Chondrocyte (in vitro differentiated cells): ENCODE measurements at places on chromosomes 4 and X. TPM values are rescaled to one million over a fixed set of nuclear protein-coding genes. Genes with fewer than 3 reads are reported as not detected.

- DNase-seq, result no peak
Observed at GRCh38 chrX:40581336-40581920, 658 bp downstream of the ATP6AP2 start.

GRCh38 chrX:132216806-132217202 lies 2.4 kb downstream of the RAP2C start:
- no peak for DNase-seq

- no peak for DNase-seq
Observed at GRCh38 chr4:6875431-6875831, 34.2 kb upstream of the TBC1D14 start.

DNA sequence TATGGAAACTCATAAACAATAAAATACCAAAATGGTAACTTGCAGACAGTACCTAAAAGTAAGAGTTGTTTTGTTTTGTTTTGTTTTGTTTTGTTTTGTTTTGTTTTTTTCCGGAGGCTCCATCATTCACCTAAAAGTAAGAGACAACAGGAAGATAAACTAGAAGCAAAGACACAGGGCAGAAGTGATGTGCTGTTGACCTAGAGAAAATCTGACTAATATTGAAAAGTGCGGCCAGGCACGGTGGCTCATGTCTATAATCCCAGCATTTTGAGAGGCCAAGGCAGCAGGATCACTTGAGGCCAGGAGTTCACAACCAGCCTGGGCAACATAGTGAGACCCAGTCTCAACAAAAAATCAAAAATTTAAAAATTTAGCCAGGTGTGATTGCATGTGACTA lies 5.6 kb upstream of the CENPC start:
- DNase-seq, result no peak

DNA sequence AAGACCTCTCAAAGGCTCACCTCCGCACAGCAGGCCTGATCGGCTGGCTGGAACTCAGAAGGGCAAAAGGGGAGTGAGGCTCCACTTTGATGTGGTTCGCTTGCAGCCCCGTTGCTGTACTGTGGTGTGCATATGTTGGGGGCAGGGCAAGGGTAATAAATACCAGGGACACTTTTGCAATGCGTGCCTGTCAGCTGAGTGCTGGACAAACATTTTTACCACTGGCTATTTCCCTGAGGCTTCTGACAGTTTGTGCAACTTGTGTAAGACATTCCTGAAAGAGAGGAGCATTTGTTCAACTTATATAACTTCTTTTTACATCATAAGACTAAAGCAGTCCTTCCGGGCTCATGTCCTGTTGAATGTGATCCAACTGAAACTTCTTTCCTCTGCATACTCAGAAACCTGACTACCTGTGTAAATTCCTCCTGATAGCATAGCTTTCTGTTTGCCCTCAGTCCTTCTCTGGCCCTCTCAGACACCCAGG lies 82.3 kb downstream of the SPRY1 start:
- DNase-seq, result no peak

DNA sequence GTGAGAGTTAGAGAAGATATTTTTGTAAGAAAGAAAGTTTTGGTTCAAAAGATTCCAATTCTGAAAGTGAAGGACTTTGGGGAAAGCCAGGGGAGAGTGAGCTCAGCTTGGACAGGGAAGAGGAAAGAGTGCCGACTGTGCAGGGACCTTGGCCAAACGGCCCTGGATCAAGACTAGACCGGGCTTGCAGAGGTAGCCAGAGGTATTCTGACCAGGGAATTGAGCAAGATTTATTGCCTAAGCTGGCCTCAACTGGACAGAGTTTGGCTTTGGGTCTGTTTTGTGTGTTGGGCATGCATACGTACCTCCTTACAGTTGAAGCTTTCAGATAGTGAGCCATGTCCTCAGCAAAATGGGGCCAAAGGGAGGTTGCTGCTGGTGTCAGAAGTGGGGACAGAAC lies 11.6 kb downstream of the PLAC1 start:
- DNase-seq, result no peak

GRCh38 chrX:39502486-39502885 lies 595.3 kb downstream of the BCOR start:
- no peak for DNase-seq

- DNase-seq, result peak; percentile 83
Observed at GRCh38 chr4:8725071-8725841, 132.7 kb downstream of the CPZ start.

- DNase-seq, result peak; percentile 35
Observed at GRCh38 chr4:815464-816146, 10.3 kb downstream of the CPLX1 start.

DNA sequence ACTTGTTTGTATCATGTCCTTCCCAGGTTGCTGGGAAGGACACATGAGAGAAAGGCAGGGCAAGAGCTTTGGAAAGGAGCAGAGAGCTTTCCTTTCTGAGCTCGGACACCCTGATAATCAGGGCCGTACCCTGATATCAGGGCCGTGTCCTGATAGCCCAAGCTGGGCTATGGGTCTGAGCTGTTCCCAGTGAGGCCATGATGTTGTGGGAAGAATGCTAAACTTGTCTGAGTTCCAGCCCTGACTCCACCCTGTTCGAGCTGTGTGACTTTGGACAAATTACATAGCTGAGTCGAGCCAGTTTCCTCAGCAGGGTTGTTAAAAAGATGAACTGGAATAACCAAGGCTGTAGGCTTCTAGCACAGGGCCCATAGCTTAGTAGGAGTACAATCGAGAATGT lies 3.3 kb upstream of the CXCR3 start:
- no peak for DNase-seq

- DNase-seq, result no peak
Observed at GRCh38 chr4:119209077-119209476, 3.4 kb upstream of the USP53 start.

GRCh38 chr4:38672397-38673129 lies 8.6 kb downstream of the KLF3 start:
- DNase-seq, result no peak

GRCh38 chr4:184420881-184421416 lies 53.4 kb downstream of the IRF2 start:
- DNase-seq, result no peak

DNA sequence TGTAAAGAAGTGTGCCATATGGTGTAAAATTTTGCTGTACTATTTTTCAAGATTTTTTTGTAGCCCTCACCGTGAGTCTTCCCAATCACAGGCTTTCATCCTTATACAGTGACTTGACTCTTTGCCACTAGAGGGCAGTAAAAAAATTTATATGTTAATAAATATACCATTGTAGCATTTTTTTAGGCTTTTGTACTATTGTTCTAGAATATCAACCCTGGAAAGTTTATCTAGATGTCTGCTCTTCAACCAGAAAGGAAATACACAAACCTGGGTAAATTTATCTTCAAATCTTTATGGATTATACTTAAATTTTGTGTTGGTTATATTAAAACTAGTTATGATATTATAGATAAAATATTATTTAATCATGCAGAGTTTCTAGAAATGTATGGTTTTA lies 235.3 kb downstream of the TENM3 start:
- no peak for DNase-seq

- DNase-seq, result no peak
Observed at GRCh38 chrX:69032601-69033000, 132.7 kb downstream of the PJA1 start.

DNA sequence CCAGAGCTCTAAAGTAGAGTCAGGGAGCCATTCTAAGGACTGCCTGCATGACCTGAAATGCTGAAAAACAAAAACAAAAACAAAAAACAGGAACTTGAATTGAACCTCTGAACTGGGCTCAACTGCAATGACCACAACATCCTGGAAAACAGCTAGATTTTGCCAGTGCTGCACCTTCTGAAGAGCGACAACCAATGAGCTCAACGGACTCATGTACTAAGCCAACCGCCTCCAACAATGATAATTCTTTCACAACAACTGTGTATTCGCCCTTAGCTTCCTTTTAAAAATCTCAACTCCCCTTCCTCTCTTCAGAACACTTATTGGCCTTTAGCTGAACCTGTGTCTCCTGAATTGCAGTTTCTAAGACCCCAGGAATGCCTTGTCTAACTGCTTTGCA lies 69.8 kb downstream of the HAUS3 start:
- DNase-seq, result no peak

GRCh38 chrX:138690591-138690990 lies 20.9 kb downstream of the FGF13 start:
- DNase-seq, result no peak

DNA sequence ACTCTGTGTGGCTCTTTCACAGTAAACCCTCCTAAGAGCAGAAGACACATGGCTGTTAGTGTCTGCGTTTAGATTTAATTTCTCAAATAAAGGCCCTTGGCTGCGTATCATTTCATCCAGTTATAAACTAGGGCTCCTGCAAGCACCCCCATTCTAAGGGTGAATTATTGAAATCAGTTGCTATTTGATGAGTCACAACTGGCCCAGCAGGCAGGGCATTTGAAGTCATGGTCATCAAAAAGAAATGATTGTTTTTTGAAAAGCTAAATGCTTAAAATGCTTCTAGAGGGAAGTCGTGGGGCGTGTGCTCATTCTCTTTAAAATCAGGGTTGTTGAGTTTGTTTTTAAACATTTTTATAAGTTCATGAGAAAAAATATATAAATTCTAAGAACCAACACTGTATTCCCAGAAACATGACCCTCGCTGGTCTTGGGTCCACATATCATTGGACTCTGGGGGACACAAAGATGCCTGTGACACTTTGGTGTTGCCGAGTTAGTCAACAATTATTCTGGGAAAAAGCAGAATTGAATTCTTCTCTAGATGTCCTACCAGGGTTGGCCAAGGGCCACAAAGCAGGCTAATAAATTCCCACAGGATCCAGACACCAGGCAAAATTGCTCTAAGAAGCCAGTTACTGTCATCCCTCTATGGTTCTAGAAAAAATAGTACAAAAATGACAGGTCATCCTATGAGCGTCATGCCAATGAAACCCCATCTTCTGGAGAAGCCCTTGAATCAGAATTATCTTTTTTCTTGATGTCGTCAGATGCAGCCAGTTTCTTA lies 99.5 kb upstream of the MYOZ2 start:
- no peak for DNase-seq

GRCh38 chr4:138243369-138243768 lies 1.2 kb upstream of the SLC7A11 start:
- DNase-seq, result no peak

- DNase-seq, result no peak
Observed at GRCh38 chrX:136193771-136194170, 46.4 kb downstream of the FHL1 start.

- peak; percentile 74 for DNase-seq
Observed at GRCh38 chrX:145817331-145818185, at the start of gene SLITRK2. Gene SLITRK2, plus strand, starts transcription at chrX:145817829. Its CDS starts 4,597 bp downstream, at chrX:145822426.

- no peak for DNase-seq
Observed at GRCh38 chr4:54276641-54277430, 47.7 kb downstream of the PDGFRA start.

Gene SPON2
- 158 to 184 TPM (median 162 TPM) in 3 replicates for total RNA-seq

Gene SPANXA2
- total RNA-seq, result not detected in 3 replicates

Gene CCDC110
- 2.3 to 5.4 TPM (median 3.7 TPM) in 3 replicates for total RNA-seq

Gene PARM1
- 0.90 to 1.4 TPM (median 1.0 TPM) in 3 replicates for total RNA-seq

Gene ERAS
- total RNA-seq, result 0.22 TPM in 1 of 3 replicates, not detected in the others

Gene GYPA
- not detected in 3 replicates for total RNA-seq

Gene PCDH19
- 5.0 to 63.2 TPM (median 5.3 TPM) in 3 replicates for total RNA-seq

Gene XG
- total RNA-seq, result 0.97 TPM in 1 of 3 replicates, not detected in the others

Gene CT45A6
- total RNA-seq, result not detected in 3 replicates

Gene PLK4
- 3.1 to 6.8 TPM (median 3.1 TPM) in 3 replicates for total RNA-seq

Gene UBQLN2
- total RNA-seq, result 35.0 to 39.2 TPM (median 35.9 TPM) in 3 replicates

Gene RIBC1
- 0.38 to 0.99 TPM (median 0.60 TPM) in 3 replicates for total RNA-seq

Gene DDIT4L
- 0.20 to 0.38 TPM in 2 of 3 replicates, not detected in the other for total RNA-seq

Gene PAGE5
- total RNA-seq, result not detected in 3 replicates
